ENCODE measurements at places on chromosomes 7 and 10.

DNA sequence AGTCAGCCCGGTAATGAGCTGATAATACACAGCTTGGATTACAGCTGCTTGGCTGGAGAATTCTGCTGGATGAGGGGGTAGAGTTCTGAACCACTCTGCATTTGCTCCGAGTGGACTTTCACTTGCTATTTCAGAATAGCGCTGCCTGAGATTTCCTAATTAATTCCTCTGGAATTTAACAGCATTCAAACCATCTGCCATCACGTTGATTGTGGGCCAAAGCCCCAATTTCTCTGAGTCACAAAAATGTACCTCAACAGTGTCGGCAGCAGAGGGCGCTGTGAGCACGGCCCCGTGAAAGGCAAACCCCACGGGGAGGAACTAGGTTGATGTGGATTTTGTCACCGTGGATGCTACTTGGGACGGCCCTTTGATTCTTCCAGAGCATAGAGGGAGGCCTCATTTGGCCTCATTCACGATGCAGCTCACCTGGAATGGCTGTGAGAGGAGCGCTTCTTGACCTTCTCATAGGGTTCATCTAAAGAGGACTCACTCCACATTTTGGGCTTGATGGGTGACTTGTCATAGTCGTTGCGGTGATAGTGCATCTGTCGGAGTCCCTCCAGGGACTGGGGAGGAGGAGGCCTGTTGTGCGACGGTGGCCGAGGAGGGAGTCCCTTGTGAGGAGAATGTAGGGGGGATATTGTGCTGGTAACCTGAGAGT, 73.3 kb downstream of the PRPF18 start:
- DNase-seq: peak; percentile 36

- no peak for DNase-seq
Measured at GRCh38 chr7:43461349-43462024, 121.4 kb upstream of the STK17A start.

DNA sequence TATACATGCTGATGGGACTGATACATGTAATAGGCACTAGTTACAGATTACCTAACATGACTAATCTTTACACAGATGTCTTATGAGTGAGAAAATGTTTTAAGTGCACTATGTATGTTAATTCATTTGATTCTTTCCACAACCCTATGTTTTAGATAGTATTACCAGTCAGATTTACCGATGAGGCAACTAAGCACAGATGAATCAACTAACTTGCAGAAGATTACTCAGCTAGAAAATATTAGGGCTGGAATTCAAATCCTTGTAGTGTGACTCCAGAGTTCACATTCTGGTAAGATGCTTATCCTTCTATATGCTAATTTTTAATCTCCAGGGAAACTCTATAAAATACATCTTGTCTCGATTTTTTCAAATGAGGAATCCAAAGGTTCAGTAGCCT, 964.9 kb downstream of the REEP3 start:
- DNase-seq: peak; percentile 75

- no peak for DNase-seq
Measured at GRCh38 chr10:43343126-43343525, 28.3 kb upstream of the FXYD4 start.

GRCh38 chr10:116429288-116429977, 1.8 kb downstream of the PNLIPRP3 start:
- no peak for DNase-seq

DNA sequence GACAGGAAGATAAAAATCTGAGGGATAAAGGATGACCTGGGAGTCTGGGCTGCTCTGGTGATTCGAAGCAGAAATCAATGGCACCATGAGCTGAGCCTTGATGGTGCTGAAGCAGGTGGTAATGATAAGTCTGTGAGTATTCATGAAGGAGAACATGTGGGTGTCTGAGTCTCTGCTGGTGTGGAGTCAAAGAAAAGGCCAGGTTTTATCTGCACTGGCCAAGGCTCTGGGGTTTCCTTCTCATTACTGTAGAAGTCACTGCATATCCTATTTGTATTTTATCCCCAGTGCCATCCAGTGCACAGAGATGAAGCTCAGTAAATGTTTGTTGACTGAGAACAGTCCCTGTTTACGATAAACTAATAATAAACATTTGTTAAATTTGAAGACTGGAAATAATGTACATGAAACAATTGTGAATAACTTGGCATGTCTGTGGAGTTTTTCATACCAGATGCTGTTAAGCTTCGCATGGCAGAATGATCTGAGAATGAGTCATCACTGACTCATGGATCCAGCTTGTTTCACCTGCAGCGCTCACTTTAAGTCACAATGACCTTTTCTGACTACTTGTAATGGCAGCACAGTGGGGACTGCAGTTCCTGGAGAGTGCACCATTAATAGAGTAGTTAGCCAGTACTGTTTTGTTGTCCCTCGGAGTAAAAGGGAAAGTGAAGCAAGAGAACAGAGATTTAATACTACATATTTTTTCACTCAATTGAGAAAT, 538.5 kb downstream of the HTR7 start:
- DNase-seq: peak; percentile 93

DNA sequence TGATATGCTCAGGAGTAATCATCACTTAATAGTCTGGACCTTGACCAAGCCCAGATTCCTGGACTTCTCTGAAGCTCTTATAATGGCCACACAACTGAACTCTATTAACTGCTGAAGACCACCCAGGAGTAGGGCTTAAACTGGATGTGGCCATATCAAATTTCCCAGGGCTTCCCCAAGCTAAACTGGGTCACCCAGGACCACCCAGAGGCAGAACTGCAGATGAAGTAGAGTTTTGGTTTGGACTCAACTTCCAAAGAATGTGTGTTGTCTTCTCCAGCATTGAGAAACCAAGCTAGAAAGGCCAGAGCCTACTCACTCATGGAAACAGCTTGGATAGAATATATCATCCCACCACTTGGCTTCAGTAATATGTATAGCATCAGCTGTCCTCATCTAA, 358.2 kb upstream of the MEOX2 start:
- no peak for DNase-seq

DNA sequence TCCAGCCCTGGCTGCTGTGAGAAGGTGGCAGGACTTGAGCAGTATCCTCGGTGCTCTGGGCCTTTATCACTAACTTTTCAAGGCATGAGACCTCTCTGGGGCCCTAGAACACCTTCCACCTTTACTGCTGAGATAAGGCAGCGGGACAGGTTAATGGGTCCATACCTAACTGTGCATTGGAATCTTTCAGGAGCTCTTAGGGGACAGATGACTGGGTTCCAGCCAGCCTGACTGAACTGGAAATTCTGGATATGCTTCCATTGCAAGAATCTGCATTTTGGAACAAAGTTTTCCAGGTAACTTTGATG, 73.0 kb downstream of the ATXN7L1 start:
- no peak for DNase-seq

GRCh38 chr10:49558190-49558589, 19.3 kb upstream of the ERCC6 start:
- DNase-seq: no peak

- peak; percentile 42 for DNase-seq
Measured at GRCh38 chr7:158820656-158821055, 8.7 kb downstream of the ESYT2 start.

DNA sequence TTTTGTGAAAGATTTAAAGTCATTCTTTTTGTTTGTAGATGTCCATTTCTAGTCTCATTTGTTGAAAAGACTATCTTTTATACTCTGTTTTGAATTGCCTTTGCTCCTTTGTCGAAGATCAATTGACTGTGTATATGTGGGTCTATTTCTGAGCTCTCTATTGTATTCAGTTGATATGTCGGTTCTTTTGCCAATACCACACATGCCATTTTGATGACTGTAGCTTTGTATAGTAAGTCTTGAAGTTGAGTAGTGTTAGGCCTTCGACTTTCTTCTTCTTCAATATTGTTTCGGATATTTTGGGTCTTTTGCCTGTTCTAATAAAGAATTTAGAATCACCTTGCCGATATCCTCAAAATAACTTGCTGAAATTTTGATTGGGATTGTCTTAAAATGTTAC, 104.5 kb downstream of the CCSER2 start:
- DNase-seq: peak; percentile 75

DNA sequence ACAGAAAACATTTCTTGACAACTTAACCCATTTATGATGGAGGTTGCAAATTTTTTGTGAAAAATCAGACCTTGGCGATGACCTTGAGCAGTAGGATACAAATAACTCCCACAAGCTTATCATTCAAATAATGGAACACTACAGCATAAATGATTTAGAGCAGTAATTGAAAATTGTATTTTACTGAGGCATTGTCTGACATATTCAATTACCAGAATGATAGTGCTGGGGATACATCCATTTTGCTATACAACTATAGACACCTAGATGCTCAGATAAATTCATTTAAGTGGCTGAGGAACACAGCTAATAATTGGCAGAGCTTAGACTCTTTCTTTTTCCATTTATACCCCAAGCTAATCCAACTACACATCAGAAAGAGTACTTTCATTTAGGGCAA, 18.9 kb downstream of the TWIST1 start:
- no peak for DNase-seq

DNA sequence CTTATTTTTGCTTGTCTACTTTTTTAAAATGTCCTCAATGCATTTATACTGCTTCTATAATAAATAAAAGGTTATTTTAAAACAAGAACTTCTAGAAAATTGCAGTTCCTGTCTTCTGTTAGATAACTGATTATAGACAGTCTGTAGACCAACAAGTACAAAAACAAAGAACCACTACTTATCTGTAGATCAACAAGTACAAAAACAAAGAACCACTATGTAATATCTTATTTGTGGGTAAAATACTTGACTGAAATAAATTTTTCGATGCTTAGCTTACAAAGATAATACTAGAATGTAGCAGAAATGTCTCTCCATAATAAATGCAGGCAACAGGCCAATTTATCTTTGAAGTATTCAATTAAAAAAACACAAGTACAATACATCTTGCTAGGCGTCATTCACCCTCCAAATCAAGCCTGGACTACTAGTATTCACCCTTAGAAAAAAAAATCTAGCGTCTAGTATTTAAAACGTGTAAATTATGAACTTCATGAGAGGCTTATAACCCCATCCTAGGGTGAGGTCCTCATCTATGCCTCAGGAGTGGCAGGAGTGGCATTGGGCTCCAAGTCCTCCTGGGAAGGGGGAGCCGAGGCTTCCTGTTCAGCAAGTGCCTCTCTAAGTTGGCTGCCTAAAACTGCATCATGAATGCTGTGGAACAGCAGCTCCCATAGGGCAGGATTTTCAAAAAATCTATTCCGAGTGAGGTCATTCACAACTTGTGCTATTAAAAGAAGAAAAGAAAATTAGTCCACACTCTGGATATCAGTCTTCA, 26.6 kb downstream of the PSMC2 start:
- no peak for DNase-seq

GRCh38 chr7:155885167-155886155, 73.2 kb upstream of the SHH start:
- peak; percentile 82 for DNase-seq

GRCh38 chr7:39754326-39755120, 131.2 kb downstream of the RALA start:
- DNase-seq: peak; percentile 79

DNA sequence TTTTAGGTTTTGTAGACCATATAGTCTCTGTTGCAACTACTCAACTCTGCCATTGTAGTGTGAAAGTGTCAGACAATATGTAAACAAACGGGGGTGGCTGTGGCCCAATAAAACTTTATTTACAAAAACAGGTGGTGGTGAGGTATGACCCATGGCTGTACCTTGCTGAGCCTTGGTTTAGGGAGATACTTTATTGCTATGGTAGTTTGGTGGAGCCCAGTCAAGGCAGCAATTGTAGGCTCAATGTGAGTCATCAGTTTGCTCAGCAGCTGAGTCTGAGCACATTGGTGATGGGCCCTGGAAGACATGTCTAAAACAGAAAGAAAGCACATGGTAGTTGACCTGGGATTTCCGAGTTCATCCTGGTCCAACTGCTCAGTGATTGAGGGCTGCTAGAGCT, 242.5 kb downstream of the REEP3 start:
- no peak for DNase-seq

GRCh38 chr10:44628921-44629320, 244.0 kb upstream of the CXCL12 start:
- peak; percentile 77 for DNase-seq

Measured in astrocyte (in vitro differentiated cells and primary cell).